ENCODE measurements at places on chromosomes 3 and 15.
A peak's percentile ranks its signal among the peaks of the same experiment; 100 is the strongest.

DNA sequence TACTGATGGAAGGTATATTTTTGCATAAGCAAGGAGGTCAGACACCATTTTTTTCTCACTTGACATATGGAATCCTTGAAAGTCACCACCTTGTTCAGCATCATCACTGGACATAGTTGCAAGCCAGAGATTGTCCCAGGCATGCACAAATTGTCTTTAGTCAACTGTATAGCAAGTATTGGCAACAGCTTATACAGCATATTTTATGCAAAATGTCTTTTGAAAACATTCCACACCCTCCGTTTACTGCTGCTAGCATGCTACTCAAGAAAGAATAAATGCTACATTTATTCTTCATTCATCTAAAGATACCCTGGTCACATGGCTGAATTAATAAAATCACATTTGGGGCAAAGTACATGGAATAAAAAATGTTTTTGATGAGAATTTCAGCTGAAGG lies 168.5 kb upstream of the DCBLD2 start:
- DNase-seq = no peak

- no peak for DNase-seq
Observed at GRCh38 chr15:96014939-96015338, 315.6 kb upstream of the NR2F2 start.

- no peak for DNase-seq
Observed at GRCh38 chr15:76912430-76912829, 7.3 kb upstream of the SCAPER start.

DNA sequence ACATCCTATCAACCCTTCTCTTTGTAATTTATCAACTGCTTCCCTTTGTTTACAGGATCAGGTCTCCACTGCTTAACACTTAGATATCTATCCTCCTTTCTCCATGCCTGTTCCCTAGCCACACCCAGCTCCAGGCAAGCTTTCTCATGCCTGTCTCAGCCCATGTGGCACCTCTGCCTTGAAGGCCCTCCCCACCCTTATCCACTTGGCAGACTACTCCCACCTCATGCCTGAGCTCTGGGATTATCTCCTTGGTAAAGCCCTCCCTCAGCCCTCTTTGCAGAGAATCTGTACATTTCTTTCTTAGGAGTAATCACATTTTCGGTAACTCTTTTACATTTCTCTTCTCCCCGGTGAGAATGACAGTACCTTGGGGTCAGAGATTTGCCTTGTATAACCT lies 96.0 kb downstream of the ATP1B3 start:
- no peak for DNase-seq

GRCh38 chr3:181691901-181692300 lies 19.8 kb upstream of the SOX2 start:
- no peak for DNase-seq

DNA sequence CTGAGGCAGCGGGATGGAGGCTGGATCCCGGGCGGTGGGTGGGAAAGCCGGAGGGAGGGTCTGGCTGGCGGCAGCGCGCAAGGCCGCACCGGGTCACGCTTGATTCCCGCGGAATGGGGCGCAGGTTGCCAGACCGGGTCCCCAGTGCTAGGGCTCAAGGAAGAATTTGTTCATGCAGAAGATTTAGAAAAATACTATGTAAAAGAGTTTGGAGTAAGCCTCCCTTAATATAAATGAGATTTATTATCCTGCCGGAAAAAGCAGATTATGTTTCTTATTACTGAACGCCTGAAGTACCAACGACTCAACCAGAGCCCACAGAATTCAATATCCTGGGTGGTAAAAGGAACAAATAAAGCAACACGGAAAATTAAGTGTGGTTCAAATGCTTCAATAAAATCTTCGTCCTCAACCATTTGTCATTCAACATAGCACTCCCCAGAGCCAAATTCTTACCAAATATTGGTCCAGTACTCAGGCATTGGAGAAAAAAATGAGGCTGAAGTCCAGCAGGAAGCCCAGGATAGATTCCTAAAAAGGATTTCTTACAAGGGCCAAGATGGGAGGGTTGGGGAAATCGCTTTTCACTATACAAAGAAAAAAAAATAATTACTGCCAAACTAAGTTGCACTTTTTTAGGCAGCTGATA lies 1.2 kb upstream of the ZBTB20 start:
- no peak for DNase-seq

DNA sequence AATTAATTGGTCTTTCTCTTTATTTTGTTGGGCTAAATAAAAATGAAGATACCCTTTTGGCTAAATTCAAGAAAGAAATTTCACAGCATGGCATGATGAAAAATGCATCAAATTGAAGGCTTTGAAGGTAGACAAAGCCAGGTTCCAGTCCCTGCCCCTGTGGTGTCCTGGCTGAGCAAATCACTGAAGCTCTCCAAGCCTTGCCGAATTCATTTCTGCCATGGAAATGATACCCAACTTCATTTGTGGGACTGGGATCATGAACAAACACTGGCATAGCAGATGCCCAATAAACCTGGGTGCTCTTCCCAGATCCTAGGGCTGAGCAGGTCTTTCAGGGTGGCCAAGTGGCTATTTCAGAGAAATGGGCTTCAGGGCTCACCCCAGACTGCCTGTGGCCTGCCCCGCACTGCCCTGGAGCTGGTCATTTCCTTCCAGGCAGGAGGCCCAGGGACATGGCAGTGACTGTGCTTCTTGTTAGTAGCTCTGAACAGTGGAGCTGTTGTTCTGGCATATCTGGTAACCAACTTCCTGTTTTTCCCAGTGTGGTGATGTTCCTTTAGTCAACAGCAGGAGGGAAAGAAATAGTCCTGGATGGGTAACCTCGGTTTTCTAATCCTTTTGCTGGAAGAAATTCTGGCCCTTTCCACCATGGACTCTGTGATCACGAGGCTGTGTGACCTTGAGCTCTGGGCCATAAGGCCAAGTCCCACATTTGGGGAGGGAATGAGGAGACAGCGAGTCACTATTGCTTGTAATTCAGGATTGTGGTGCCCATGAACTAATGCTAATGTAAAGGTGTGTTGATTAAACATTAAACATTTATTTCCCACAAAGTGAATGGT lies 47.6 kb downstream of the CTDSPL start:
- no peak for DNase-seq

DNA sequence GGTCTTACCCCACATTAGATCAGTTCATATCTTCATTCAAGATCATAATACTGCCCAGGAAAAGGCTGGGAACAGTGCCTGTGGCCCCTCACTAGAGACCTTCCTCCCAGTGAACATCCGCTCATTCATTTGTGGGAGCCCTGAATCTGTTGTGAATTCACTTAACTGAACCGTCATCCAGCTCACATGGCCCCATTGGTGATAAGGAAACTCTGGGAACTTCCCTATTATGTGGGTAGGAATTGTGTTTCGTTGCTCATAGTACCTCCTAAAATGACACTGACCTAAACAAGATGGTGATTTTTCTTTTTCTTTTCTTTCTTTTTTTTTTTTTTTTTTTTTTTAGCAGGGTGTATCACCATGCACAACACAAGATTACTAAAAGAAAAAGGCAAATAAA lies 6.8 kb upstream of the MESP2 start:
- no peak for DNase-seq

DNA sequence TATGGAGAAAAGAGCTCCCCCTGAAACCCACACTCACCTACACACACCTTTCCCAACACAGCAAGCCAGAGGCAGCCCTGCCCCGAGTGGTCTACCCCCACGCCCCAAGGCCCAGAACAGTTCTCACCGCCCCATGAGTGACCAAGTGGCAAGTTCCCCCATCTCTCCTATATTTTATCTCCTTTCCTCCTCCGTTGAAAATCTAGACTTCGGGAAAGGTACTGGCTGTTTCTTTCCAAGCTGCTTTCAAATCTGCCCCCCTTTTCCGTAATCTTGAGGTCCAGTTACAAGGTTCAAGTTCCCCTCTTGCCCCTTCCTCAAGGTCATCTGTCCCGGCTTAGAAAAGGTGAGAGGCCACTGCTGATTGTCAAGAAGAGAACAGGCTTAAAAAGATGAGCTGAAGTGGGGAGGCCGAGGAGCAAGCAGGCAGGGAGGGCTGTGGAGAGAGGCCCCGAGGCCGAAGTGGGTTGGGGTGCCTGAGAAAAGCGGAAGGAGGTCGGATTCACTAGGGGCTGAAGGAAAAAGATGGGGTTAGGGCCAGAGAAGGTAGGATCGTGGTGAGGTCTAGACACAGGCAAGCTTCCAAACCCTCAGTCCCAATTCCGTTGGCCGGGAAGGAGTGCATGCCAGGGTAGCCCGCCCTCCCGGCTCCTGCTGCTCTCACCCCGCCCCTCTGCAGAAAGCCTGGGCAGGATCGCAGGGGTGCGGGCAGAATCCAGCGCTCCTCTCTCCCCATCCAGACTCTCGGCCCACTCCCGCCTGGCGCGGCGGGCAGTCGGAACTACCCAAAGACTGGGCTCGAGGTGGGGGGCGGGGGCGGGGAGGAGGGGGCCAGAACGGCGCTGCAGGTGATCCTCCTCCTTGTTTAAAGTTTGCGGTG lies 1.7 kb downstream of the SEMA5B start:
- DNase-seq = no peak

- DNase-seq = no peak
Observed at GRCh38 chr3:13209634-13209997, 136.4 kb upstream of the IQSEC1 start.

- no peak for DNase-seq
Observed at GRCh38 chr3:110384601-110385000, 687.0 kb upstream of the NECTIN3 start.

- peak; percentile 7 for DNase-seq
Observed at GRCh38 chr15:33104212-33104611, 90.3 kb downstream of the FMN1 start.

DNA sequence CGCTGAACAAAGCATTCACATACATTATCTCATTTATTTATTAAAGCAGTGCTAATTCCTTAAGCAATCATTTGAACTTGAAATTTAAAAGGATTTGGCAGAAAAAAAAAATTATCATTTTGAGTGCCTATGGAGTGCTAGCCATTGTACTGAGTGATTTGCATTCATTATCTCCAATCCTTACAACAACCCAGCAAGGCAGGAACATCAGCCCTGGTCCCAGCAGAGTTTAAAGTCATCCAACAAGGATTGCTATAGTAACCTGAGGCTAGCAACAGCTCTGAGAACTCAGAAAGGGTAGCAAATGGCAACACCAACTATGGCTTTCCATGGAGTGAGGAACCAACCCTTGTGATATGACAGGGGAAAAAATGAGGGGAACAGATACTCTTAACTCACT lies 237.6 kb upstream of the SETMAR start:
- DNase-seq = no peak

GRCh38 chr3:66993082-66993481 lies 5.0 kb upstream of the KBTBD8 start:
- no peak for DNase-seq

DNA sequence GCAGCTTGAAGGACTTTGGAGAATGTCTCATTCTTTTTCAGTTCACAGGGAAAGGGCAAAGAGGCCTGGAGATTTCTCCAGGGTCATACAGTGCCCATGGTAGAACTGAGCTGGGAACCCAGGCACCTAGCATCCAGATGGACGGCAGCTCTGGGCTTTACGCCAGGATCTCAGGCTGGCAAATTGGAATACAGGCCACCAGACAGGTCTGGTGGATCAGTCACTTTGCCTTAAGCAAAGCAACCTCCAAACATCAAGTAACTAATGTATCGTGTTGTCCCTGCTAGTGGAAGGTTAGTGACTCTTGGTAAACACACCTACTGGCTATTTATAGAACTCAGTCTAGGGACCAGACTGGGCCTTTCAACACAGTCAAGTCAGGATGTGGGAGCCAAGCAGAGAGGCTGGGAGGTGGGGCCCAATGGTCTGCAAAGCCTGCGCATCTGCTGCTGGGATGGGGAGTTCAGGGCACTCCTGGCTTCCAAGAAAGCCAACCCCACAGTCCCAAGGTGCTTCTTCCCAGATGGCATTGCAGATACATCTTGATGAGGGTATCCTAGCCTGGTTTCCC lies 30.2 kb downstream of the RPLP1 start:
- DNase-seq = no peak

DNA sequence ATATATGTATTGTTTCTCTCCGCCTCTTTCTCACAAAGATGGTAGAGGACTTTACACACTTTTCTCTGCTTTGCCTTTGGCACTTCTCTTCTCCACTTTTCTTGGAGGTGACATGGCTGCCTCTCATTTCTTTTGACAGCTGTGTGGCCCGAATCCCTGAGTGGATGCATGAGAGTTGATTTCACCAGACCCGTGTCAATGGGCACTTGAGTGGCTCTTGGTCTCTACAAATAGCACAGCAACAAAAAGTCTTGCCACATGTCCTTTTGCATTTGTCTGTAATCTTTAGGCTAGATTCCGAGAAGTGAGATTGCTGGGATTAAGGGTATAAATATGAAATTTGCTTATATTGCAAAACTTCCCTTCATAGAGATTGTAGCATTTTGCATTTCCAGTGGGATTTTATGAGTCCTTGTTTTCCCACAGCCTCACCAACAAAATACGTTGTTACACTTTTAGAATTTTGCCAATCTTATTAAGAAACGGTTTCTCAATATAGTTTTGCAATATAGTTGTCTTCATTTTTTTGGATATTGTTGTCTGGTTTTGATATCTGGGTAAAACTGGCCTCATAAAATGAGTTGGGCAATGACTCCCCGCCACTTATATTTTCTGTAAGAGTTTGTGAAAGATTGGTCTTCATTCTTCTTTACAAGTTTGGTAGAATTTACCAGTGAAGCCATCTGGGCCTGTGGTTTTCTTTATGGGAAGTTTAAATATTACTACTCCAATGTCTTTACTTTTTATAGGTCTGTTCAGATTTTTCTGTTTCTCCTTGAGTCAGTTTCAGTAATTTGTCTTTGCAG lies 5.2 kb upstream of the TRPM1 start:
- no peak for DNase-seq

DNA sequence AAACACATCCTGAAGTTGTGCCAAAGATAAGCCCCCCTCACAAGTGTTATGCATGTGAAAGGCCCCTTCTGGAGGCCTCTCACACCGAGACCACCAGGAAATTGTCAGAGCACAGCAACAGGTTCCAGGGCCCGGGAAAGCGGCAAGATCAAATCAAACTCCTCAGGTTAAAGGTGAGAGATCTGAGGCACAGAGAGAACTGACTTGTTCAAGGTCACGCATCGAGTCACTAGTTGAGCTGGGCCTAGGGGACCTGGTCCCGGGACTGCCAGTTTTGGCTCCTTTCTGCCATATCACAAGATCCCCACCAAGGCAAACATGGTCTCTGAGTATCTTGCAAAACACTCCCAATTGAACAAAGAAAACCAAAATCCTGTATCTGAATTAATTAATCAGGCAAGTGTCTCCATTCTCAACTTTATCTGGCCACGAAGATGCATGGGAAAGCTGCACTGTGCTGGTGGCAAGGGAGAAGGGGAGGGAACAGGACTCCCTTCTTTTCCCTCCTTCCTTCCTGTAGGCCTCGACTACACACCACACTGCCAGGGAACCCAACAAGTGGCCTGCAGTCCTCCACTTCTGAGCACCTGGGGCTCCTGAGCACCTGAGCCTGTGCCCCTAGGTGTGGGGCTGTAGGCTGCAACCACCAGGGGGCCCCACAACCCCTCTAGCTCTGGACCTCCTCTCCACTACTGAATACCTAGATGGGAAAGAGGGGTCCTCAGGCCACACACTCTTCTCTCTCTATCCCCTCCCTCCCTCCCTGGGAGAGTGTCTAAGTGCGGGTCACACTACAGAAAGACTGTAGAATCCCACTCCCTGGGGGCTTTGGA lies 37.3 kb downstream of the ANP32A start:
- peak; percentile 63 for DNase-seq

- no peak for DNase-seq
Observed at GRCh38 chr15:61651267-61651666, 409.0 kb downstream of the VPS13C start.

- no peak for DNase-seq
Observed at GRCh38 chr3:51937611-51938450, 3.9 kb downstream of the RRP9 start.

All from activated naive CD8-positive, alpha-beta T cell treated with anti-CD3 and anti-CD28 coated beads for 36 hours (primary cell).